ENCODE measurements at places on chromosomes 7 and 10.
A peak's percentile ranks its signal among the peaks of the same experiment; 100 is the strongest.

DNA sequence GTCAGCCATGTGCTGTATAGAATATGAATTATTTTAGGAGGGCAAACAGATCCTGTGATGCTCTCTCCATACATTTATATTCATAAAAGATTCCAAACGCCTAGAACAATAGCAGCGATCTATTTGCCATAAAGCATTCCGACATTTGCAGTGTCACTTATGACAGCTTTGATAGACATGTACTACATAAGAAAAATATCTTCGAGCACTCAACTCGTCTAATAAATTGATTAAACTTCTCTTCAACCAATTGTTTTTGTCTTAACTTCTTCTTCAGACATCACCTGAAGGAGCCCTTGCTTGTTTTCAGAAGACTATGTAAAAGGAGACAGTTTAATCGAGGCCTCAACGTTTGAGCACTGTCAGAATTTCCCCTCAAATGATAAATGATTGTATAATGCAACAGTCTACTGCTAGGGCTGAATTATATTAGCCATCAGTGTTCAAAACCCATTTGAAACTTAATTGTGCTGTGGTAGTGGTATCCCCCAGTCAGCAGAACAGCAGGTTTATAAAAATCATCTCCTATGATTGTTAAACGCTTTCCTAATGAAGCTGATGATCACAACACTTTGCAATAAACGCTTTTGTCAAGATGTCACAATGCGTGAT lies 158.0 kb upstream of the MGMT start:
- no peak for DNase-seq

- no peak for DNase-seq
Measured at GRCh38 chr10:33293531-33294170, 40.8 kb downstream of the NRP1 start.

DNA sequence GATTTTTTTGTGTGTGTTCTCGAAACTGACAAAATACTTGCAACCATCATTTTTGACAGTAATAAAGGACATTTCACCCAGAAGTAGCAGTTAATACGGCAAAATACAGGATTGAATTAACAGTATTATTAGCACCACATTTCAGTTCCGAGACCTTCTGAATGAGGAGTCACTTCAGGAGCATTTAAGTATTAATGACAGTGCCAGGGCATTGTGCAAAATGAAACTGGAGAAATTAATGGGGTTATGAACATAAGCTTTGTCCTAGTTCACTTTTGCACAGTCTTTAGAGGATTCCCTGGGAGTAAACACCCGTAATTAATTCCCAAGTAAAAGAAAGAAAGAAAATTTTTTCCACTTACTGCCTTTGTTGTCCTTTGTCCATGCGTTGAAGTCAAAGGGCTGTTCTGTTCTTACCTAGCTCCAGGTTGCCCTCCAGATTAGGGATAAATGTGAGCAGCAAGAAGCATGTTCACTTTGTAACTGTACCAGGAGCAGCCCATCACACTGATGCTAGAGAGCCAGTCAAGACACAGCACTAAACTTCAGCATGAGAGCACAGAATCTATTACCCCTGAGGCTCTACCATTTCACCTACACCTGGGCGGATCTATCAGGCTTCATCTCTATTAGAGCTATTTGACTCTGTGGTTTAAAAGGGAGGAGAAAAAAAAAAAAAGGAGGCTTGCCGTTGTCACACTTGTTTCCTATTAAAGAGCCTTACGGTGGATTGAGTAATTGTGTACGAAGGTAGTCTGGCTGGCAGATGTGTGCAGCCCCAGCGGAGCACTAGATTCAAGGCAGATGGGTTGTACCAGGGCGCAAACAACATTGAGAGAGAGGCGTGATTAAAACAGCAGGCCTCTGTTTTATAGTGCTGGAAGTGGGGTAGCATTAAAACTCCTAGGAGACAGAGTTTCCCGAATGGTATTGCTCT lies 297.8 kb upstream of the SEMA3A start:
- no peak for DNase-seq

DNA sequence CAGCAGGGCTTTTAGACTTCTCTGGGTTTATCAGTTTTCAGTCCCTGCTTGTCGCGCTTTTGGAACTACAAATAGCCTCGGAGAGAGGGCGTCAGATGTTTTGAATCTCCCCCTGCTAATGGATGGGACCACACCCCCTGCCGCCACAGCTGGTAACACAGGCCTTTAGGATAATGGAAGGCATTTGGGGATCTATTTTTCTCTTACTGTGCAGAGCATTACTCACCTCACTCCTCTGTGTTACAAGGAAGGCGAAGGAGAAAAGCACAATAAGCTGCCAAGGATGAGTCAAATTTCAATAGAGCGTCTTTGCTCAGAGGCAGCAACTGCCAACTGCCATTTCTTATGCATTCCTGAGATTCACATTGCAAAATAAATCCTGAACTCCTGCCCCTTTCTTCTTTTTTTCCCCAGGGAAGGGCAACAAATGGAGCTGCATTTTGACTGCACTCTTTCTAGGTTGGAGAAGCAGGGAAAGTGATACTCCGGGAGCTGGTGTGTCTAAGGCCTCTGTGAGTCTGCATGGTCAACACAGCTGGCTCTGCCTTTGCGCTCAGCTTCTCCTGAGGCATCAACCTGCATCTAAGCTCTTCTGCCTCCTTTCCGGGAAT lies 31.5 kb upstream of the SMNDC1 start:
- DNase-seq, result peak; percentile 94

DNA sequence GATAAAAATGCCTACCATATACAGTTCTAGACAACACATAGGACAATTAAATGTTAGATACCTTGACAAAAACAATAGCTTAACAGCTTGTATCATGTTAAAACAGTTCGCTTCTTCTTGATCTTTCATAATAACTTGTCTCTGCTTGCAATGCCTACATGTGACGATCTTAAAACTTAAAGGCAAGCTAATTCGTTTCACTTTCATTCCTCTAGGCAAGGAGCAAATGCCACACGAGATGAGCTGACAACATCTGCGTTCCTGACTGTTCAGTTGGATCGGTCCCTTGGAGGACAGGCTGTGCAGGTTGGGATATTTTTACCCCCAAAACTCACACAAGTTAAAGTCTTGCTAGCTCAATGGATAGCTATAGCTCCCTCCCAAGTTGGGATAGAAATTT lies 51.6 kb upstream of the ARL4A start:
- peak; percentile 72 for DNase-seq

GRCh38 chr7:55202150-55202913 lies 162.8 kb upstream of the LANCL2 start:
- no peak for DNase-seq

DNA sequence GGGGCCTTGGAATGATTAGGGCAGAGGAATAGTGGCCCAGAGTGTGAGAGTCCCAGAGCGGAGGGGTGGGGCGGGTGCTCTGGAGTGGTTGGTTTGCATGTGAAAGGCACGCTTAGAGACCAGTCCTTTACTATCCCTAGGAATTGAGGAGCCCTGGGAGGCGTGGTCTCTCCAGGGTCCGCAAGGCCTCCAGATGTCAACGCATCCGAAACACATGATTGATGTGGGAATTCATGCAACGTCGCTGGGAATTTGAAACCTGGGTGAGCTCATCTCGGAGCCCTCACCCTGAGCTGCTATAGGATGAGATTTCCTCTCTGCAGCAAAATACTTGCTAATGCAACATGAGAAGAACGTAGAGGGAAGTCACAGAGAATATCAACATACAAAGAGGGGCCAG lies 51.2 kb downstream of the NPTX2 start:
- no peak for DNase-seq

DNA sequence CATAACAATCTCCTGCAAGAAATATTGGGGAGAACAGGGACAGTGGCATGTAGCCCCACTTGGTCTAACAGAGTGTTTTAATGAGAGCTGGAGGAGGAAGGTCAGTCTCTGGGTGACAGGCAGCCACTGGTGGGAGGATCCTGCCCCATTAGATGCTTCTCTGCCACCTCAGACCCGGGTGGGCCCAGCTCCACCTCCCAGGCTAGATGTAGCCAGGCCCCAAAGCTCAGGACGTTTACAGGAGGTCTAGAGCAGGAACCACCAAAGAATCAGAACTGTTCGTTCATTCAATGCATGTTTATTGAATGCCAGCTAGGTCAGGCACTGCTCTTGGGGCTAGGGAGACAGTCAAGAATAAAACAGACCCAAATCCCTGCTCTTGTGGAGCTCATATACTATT lies 28.4 kb upstream of the GPNMB start:
- no peak for DNase-seq

DNA sequence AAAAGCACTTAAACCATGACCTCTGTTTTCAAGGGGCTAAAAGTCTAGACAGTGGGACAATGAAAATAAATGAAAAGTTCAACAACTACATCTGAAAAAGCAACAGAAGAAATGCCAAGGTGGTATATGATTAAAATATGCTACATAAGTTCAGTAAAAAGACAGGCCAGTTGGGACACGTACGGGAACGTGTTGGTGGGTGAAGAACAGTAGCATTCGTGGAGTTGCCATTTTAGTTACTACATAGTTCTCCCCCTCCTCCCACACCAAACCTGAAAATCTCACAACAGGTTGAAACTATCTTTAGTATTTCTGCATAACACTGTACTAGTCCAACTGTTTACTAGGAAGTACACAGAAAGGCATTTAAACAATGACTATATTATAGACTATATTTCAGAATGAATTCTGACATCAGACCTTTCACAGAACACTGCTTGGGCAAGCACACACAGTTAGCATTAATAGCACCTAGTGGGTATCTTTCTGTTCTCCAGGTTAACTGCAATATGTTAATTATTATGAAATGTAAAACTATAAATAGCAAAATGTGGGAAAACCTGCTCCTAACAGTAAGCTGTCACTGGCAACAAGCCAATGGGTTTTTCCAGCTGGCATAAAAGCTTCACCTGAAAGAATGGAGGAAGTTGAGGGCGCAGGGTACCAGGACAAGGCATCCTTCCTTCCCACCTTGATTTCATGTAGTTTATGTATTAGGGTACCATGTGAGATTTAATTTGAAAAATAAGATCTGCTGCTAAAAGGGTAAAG lies 135.0 kb downstream of the STRA8 start:
- DNase-seq, result no peak

DNA sequence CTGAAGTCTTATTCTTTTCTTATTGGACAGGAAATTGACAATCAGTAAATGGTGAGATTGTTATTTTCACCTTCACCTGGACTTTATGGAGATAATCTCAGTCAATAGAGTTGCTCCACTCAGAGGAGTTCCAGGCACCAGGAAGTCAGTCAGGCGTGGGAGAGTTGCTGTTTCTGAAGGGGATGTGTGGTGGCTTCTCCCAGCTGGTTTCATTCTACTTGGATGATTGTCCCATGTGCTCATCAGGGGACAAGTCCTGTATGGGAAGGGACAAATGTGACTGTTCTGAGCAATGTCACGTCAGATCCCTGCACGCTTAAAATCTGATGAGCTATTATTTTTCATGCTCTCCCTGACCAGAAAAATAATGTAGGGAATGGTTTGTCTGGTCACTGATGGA lies 222.5 kb upstream of the PITRM1 start:
- DNase-seq, result no peak

GRCh38 chr7:74134117-74134620 lies 40.0 kb upstream of the EIF4H start:
- DNase-seq, result peak; percentile 48

DNA sequence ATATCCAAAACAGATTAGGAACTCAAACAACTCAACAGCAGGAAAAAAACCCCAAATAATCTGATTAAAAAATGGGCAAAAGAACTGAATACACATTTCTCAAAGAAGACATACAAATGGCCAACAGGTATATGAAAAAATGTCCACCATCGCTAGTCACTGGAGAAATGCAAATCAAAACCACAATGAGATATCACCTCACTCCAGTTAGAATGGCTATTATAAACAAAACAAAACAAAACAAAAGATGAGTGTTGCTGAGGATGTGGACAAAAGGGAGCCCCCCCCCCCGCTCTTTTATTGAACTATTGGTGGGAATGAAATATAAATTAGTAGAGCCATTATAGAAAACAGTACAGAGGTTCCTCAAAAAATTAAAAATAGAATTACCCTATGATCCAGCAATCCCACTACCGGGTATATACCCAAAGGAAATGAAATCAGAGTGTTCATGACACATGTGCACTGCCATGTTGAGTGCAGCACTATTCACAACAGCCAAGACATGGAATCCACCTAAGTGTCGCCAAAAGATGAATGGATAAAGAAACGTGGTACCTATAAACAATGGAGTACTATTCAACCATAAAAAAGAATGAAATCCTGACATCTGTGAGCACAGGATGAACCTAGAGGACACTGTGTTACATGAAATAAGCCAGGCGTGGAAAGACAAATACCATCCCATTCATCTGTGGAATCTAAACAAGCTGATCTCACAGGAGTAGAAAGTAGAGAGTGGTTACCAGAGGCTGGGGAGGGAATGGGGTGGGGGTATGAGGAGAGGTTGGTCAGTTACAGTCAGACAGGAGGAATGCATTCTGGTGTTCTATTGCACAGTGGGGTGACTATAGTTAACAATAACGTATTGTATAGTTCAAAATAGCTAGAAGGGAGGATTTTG lies 78.1 kb upstream of the RHEB start:
- DNase-seq, result peak; percentile 81

DNA sequence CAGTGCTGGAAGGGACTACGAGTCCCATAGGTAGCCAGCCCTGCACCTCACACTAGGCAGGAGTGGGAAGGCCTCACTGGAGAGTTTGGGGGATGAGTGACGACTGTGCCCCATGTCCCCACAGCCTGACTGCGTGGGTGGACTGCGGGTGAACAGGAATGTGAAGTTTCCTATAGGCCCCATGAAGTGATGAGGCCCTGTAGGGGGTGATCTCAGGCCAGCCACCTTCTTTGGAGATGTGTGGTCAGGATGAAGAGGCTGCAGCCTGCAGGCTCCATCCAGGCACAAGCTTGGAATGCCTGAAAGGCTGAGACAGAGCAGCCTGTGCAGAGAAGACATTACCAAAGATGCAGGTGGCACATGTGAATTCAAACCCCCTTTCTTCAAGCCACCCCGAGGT lies 94.9 kb downstream of the CPXM2 start:
- peak; percentile 20 for DNase-seq

DNA sequence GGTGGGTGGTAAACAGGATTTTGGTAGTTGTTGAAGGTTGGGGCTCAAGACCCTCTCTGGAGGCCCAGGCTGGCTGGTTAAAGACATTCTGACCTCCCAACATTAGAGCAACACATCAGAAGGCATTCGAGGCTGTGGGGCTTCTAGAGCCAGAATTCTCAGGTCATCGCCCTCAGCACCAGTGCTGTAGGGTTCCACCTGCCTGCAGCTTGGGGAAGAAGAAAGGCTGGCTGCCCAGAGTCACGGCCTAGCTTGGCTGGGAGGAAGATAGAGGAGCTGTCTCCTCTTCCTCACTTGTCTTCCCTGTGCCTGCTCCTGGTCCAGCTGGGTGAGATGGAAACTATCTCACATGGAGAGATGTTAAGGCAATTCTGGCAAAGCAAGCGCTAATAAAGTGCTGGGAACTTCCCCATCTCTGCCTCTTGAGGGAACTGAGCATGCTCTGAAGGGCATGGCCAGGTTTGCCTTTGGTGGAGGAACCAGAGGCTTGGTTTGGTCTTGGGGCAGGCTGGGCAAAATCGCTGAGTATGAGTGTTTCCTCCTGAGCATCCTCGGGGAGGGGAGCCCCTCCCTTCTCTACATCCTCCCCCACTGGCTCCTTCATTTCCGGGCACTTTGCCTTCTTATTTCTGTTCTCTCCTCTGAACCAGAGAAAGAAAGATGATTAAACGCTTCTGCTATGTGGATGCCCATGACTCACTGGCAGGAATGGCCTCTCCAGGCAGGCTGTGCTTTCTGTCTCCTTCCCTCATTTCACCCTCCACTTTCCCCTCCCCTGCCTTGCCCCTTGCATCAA lies 509.0 kb upstream of the PODXL start:
- peak; percentile 97 for DNase-seq

All from RPMI7951 (cell line).